NCI-H1436 (cell line): ENCODE measurements at places on chromosomes 7 and 10.

- no peak for DNase-seq
Measured at GRCh38 chr7:40709062-40709964, 574.5 kb downstream of the SUGCT start.

GRCh38 chr10:100053686-100054460 lies 27.8 kb downstream of the CPN1 start:
- DNase-seq = no peak

DNA sequence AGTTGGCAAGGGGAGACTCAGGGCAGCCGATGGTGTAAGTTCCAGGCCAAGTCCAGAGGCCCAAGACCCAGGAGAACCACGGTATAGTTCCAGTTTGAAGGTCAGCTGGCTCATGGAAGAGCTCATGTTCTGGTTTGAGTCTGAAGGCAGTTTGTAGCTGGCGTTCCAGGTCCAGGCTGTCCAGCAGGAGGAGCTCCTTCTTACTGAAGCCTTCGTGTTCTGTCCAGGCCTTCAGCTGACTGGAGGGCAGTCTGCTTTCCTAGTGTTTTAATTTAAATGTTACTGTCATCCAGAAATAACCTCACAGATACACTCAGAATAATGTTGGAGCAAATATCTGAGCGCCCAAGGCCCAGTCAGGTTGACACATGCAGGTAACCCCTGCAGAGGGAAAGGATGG lies 4.2 kb downstream of the SUN1 start:
- no peak for DNase-seq

DNA sequence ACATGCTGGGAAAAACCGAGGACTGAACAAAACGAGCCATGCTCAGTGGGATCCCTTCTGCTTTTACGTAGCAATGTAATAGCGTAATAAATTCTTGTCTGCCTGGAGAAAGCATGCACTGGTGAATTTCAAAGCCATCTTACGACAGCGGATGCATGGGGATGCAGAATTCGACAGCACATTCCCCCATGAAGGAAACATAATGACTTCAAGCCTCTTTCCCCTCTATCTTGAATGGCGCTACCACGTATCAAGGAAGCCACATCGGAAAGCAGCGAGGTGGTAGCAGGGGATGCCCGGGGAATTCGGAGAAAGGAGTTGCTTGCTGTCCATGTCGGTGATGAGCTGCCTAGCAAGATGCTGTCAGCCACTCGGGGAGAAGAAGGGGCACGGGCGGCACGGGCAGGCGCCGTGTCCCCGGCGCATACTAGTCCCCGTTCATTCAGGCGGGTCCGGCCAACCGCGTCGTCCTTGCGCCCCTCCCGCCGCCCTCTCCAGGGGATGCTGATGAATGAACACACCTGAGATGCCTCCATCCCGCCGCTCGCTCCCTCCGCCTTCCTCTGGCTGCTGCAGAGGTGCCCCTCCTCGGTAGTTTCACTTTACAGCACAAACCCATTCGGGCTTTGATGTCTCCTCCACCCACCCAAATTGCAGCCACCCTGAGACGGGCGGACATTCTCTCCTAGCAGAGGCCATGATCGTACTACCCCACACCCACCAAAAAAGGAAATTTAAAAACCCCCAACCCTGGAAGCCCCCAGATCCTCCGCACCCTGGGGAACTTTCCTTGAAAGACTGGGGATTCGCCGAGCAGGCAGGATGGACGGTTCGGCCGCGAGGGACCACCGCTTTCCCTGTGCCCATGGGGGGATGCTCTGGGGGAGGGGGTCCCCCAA lies 644 bp downstream of the SORBS1 start:
- DNase-seq = peak; percentile 29

DNA sequence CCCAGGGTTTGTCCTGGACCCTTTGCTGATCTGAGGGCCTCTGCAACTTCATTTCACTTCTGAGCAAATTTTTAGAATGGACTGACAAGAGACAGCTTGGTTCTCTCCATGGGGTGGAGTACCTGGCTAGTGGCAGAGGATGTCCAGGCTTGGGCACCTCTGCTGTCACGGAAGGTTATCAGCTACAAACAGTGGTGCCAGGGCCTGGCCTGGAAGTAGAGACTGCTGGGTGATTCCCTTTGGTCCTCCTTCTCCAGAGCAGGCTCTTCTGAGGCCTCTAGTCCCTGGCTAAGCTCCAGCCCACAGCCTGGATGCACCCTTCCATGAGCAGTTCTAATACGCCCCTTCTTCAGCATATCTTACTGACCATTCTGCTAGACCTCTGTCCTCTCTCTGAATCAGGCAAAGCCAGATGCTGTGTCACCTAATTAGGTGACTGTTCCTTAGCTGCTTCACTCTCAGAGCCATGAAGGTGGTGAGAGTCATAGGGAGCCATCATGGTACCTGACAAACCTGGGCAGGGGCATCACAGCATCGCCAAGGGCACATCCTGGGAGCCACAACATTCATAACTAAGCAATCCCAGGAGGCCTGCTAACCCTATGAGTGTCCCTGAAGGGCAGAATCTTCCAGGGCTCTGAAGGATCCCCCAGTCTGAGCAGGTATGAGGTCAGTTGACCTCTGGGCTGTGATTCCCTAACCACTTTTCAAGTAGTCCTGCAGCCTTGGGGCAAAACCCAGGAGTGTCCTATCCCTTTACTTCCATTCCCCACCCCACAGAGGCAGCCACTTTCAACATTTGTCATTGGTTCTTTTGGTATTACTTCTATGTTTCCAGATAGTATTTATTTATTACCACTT lies 4.0 kb downstream of the ARHGAP22 start:
- DNase-seq = no peak

DNA sequence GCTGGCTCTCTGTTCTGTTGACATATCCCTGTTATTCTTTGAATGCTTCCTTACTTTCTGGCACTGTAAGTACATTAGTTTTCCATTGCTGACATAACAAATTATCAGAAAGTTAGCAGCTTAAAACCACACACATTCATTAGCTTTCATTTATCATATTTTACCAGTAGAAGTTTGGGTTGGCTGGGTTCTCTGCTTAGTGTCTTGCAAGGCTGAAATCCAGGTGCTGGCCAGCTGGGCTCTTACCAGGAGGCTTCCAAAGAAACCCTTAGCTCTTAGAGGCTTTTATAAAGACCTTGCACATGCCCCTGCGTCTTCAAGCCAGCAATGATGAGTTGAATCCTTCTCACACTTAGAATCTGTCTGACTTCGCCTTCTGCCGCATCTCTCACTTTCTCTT lies 160.6 kb downstream of the MLLT10 start:
- no peak for DNase-seq

DNA sequence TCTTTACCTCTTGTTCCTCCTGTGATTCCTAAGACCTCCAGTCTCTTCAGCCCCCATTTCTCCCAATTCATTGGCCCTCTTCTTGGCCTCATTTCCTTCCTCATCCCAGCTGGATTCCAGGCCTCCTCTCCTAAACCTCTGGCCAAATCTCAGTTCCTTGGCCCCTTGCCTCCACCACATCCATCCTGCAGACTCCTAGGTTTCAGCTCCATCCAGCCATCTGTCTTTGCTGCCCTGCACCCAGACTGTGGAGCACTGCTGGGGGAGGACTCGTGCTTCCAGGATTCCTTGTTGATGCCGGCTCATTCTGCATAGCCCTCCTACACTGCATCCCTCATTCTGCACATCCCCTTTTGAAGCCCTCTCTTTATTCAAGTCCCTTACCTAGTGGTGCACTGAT lies 6.7 kb downstream of the PLAC9 start:
- DNase-seq = no peak

DNA sequence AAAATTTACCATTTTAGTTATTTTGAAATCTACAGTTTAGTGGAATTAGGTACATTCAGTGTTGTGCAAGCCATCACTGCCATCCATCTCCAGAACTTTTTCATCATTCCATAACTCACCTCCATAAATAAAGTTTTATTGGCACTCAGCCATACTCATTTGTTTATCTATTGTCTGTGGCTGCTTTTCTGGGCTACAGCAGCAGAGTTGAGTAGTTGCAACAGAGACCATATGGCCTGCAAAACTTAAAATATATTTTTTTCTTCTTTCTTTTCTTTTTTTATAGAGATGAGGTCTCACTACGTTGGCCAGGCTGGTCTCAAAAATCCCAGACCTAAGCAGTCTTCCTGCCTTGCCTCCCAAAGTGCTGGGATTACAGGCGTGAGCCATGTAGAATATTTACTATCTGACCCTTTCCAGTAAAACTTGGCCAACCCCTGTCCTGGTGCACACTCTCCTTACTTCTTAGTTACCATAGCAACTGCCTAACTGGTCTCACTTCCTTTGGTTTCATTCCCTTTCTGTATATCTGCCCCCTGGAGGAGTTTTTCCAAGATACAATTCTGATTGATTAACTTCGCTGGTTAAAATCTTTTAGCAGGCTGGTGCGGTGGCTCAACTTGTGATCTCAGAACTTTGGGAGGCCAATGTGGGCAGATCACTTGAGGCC lies 133.2 kb downstream of the CUX1 start:
- no peak for DNase-seq

DNA sequence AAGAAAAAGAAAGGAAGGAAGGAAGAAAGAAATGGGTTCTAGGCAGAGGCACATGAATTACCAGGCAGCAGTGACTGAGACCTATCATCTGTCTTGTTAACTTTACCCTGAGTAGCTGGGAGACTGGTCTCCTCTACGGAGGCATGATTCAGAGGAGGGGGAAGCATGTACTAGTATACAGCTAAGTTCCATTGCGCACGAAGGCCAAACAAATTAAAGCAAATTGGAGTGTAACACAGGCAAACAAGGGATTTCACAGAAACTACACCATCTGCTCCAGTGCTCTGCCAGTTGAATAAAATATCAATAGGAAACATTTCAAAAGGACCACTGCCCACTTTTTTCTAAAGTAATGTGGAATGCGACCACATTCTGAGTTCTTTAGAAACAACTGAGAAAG lies 65.9 kb upstream of the RSU1 start:
- DNase-seq = no peak
